ENCODE measurements at places on chromosomes 3 and 15.

- DNase-seq, result no peak
These were observed 19.1 kb upstream of the RIOX2 start for GRCh38 chr3:97991293-97991682.

GRCh38 chr3:126755866-126756265 lies 51.8 kb downstream of the CHCHD6 start:
- no peak for DNase-seq

GRCh38 chr3:85740561-85740960 lies 781.8 kb downstream of the CADM2 start:
- DNase-seq, result no peak

- no peak for DNase-seq
These were observed 574.0 kb downstream of the RBMS3 start for GRCh38 chr3:29854821-29855220.

- DNase-seq, result no peak
These were observed 100.1 kb downstream of the TPRA1 start for GRCh38 chr3:127490271-127491023.

DNA sequence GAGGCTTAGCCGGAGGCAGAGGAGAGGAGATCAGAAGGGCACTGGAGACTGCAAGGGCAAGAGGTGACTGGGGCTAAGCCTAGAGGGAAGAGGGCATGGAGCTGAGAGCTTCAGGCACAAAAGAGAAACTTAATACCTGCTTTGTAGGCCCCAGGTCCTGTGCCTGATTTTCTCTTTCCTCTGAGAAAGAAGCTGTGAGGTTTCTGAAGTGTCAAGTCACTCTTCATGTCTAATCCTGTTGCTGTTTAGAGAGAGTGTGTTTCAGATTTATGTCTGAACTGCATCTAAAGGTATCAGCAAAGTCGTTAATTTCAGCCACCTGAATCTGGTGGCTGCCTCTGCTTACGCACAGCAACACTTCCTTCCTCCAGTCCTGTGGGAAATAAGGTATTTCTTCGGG lies 106.9 kb upstream of the RNU6-1 start:
- no peak for DNase-seq

GRCh38 chr3:39515681-39516441 lies 48.4 kb downstream of the MOBP start:
- DNase-seq, result no peak

- DNase-seq, result no peak
These were observed 31.6 kb downstream of the EIF4E3 start for GRCh38 chr3:71693641-71694040.

DNA sequence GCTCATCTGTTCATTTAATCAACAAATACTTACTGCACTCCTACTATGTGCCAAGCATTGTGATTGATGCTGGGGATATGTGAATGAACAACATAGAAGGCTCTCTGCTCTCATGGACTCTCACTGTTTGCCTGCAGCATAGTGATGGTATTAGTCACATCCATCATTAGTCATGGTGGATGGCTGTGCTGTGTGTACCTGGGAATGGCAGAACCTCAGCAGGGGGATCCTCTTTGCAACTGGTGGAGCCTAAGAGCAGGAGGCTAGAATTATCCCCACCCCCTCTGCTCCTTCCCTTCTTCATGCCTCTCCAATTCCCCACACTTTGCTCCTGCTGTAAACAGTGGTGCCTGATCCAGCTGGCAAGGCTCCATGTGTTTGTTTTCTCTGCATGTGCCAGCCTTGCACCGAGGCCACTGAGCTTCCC lies 20.5 kb downstream of the BOC start:
- no peak for DNase-seq

DNA sequence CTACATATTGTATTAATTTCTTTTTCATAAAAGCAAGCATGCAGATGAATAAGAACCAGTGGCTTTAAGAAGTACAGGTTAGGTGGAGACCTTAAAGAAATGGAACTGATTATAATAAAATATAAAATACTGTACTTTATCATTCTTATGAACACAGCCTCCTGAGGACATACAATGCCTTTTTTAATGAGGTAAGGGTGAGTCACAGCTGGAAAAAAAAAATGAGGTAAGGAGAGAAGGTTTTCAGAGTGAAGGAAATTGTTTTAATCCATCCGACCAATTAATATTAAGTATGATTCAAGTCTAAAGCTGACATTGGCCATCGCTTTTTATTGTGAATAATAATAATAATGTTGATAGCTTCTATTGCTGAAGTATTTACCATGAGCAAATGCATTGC lies 170.3 kb upstream of the SOX2 start:
- no peak for DNase-seq

All from activated T-cell treated with anti-CD3 and anti-CD28 coated beads for 48 hours (primary cell).